ENCODE measurements at places on chromosomes 5 and 9. TPM values are rescaled to one million over a fixed set of nuclear protein-coding genes. Genes with fewer than 3 reads are reported as not detected.

Gene SH2D3C
- 1.8 TPM for total RNA-seq

- no peak for DNase-seq
These were observed 71.1 kb downstream of the MAPKAP1 start for GRCh38 chr9:125635888-125636287.

GRCh38 chr9:93003552-93004407 is 54.7 kb upstream of the SUSD3 start:
- no peak for DNase-seq

GRCh38 chr9:23739753-23740152 is 86.3 kb downstream of the ELAVL2 start:
- no peak for DNase-seq

GRCh38 chr5:120405923-120406322 is 58.2 kb upstream of the PRR16 start:
- DNase-seq: no peak

Gene LCN9
- not detected for total RNA-seq

DNA sequence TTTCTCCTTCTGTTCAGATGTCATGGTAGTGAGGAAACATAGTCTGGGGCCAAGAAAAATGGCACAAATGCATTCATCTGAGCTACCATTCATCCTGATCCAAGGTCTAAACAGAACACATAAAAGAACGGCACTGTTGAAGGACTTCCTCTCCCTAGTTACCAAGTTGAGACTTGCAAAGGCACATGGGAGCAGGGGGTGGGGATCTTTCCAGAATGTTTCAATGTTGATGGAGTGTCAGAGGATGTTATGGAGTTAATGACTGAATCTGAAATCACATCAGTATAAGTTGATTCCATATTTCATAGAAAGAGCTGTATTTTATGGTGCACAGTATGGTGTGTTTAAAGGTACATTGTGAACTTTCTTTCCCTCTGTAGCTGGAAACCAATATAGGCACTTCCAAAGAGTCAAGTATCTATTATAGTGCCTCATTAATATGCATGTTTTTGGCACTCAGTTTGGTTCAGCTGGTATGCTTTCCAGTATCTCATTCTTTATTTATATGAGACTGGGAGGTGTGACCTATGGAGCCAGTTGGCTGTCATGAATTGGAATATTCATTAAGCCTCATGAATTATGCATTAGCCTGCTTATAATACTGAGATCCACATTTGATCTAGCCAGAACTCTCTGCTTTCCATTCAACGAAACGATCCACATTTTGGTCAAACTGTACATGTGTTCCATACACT is 603.0 kb downstream of the NR2F1-AS1 start:
- DNase-seq: no peak

DNA sequence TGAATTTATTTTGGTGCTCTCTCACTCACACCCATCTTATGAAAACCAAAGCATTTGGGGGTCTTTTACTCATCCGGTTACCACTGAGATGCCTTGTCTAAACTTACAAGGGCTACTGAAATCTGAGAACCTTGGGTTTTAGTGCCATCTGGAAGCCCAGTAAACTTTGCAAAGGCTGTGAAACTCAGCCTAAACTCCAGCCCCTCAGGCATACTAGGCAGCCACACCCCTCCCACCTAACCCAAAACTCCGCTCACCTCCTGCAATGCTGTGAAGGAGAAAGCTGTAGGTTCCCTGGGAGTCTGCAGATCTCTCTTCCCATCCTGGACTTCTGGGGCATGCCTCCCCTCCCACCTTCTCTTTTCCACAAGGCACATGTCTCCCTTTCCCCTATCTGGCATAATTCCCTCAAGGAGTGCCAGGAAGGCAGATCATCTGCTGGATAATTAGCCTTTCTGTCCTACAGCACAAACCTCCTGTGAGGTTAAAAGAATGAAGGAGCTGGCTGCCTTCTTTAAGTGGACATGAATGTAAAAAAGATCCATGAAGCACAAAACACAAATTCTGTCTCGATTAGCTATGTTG is 71.5 kb upstream of the ANXA1 start:
- no peak for DNase-seq

Gene ZBTB5
- 22.4 TPM for total RNA-seq

DNA sequence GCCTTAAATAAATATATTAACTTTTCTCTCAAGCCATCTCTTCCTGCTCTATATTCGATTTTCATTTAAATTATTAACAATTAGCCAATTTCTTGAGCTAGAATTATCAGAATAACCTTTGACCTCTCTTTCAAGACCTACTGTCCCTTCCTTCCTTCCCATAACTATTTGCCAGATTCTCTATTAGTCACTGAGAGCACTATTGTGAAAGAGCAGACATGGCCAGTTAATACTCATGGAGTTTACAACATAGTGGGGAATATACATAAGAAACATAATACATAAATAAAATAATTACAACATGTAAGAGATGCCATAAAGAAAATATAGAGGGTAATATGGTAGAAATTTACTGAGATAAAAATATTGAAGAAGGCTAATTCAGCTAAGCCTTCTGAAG is 72.1 kb upstream of the CHD1 start:
- DNase-seq: no peak

DNA sequence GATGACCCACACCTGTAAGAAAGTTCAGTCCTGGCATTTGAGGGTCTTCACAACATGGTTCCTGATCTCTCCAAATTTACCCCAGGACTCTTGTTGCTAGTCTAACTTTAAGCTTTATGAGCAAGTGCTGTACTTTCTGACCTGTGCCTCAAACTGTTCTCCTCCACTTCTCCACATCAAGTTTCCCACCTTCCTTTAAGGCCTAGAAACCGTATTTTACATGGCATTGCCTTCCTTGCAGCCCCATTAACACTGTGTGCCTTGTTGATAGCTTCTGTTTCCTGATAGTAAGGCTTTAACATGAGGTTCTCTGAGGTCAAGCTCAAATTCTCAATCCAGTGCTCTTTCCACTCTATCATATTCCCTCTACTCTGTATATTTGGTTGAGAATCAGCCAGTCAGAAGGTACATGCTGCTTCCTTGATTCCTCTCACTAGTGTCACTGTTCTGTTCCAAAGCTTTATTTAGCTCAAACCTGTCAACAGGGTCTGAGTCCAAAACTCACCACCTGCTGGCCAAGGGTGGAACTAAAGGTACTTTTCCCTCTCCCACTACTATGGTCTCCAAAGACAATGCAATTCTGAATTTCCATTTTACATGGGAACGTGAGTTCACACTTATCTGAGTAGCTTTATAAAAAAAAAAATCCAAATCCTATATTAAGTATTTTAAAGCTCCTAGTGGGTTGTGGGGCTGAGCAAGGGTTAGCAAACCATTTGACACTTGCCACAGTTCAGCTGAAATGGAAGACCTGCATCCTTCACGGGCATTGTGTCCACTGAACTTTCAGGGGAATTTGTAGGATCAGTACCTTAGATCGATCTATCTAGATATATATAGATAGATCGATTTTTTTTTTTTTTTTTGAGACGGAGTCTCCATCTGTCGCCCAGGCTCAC is 21.1 kb downstream of the VCP start:
- no peak for DNase-seq

DNA sequence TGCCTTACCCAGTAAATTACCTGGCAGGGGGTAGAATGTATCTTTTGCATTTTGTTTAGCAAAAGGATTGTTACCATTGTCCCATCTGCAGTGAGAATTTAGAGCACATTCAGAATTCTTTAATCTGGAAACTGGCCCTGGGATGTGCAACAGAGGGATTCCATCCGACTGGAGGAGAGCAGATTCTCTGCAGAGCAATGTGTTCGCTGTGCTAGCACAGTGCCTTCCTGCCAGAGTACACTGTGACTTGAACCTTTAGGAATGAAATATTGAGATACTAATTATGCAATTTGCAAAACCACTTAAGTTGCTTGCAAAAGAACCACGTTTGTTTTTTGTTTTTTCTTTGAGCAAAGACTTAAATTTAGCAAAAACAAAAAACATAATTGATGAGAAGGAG is 22.5 kb upstream of the DMRT1 start:
- DNase-seq: no peak

Gene EFNA5
- 7.8 TPM for total RNA-seq

Gene OR1J2
- not detected for total RNA-seq

Gene OR13C3
- not detected for total RNA-seq

GRCh38 chr5:177130211-177131018 is 3.2 kb upstream of the NSD1 start:
- no peak for DNase-seq

DNA sequence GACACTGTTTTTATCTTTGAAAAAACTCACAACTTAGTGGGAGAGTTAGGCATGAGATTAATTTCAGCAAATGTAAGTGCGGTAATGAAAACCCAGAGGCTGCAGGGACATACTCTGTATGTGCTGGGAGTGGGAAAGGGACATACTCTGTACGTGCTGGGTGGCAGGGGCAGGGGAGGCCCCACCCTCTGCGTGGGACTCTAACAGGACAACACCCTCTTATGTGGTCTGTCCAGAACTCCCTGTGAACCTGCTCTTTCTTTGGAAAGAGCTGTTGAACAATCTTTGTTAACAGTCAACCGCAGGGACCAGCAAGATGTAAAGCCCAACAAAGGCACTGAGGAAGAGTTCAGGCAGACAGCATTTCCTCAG is 2.4 kb downstream of the MLANA start:
- no peak for DNase-seq

DNA sequence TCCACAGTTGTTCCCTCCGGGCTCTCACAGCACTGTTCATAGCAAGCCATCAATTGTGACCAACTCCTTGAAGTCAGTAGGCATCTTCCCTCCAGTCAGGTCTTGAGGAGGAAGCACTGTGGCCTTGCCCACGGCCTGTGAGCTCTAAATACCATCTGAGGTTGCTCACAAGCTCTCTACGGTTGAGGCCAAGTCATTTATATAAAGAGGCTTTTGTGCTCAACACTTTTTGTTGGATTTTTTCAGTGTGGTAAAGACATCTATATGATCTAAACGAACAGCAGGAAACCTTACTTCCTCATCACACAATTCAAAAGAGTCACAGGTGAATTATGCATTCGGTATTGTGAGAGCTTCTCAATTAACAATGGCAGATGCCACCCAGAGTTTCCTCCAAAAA is 97.3 kb downstream of the ZNF462 start:
- DNase-seq: no peak

- DNase-seq: no peak
These were observed 29.2 kb downstream of the SUSD1 start for GRCh38 chr9:112145886-112146285.

DNA sequence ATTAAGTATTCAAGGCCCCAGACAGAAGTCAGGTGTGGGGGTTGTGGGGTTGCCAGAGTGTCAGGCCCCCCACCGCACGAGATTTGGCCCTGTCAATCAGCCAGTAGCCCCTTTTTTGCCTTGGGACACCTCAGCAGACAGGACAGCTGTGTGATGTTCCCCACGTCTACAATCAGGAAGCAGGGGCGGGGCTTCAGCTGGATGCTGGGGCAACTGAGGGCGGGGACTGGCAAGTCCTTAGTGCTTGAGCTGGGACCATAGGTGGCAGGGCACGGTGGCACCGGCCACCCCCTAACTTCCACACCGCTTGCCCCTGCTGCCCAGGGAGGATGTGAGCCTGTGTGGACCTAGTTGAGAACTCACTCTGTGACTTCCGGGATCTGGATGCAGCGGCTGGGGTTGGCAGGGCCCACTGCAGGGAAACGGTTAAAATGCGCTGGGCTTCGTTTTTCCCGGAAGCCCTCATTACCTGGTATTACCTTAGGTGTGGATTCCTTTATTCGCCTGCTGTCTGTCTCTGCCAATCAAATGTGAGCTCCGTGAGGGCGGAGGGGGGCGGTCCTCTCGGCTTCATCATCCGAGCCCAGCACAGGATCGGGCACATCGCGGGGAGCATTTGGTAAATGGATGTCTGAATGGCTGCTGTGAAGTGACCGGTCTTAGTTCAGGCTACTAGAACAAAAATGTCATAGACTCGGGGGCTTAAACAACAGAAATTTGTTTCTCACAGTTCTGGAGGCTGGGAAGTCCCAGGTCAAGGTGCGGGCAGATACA is 7.5 kb upstream of the GTF3C5 start:
- DNase-seq: no peak

Gene PCDHAC1
- not detected for total RNA-seq

Gene NSG2
- not detected for total RNA-seq
